ENCODE measurements at places on chromosomes 3 and 15.

GRCh38 chr3:180970931-180971330 is 18.6 kb downstream of the DNAJC19 start:
- DNase-seq, result no peak

GRCh38 chr3:4358273-4358672 is 55.1 kb downstream of the SETMAR start:
- DNase-seq, result no peak

GRCh38 chr3:56251343-56251945 is 216.8 kb downstream of the ERC2 start:
- DNase-seq, result no peak

- DNase-seq, result no peak
These were observed 48.6 kb downstream of the RARB start for GRCh38 chr3:25476639-25477038.

GRCh38 chr3:64642327-64643151 is 45.3 kb downstream of the ADAMTS9 start:
- no peak for DNase-seq

DNA sequence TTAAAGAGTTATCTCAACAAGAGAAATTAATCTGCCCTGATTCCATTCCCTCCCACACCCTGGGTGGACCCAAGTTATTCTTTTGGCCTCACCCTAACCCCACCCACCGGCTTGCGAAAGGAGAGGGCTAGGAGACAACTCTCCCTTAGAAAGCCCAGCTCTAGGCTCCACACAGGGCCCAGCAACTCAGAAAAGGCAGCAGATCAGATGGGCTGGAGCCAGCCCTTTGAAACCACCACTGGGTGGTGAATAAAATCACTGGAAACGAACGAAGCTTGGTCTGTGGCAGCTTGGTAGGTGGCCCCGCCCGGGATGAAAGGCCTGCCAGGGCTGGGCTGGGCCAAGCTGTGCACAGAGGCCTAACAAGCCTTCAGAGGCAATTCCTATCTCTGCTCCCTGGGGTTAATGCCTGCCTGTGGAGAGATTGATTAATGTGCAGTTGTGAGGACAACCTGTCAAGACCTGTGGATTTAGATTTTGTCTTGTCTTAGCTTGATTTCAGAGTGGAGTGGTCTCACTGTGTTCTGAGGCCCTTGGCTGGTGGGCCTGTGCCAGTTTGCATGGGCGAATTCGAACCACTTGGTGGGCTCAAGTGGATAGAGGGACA is 38.8 kb downstream of the BHLHE40 start:
- DNase-seq, result no peak

- no peak for DNase-seq
These were observed 686 bp downstream of the VPS8 start for GRCh38 chr3:184812662-184813042.

- peak; percentile 17 for DNase-seq
These were observed 775.6 kb downstream of the ROBO2 start for GRCh38 chr3:77815467-77815866.

- no peak for DNase-seq
These were observed 78.2 kb downstream of the GALK2 start for GRCh38 chr15:49248291-49248690.

DNA sequence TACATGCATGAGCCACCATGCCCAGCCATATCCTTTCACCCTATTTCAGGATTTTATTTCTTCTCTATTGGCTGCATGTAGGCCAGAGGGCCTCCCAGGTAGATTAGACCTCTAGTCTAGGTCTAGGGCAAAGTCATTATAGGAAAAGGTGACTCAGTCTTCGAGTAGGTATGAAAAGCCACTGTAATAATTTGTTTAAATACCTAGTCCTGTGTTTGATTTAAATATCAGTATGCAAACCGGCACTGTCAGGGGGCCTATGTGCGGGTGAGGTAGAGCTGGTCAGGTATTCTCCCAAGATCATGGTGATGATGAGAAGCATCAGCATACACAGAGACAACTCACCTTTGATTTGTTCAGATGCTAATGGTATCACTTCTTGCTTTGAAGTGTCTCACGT is 101.4 kb upstream of the UMPS start:
- no peak for DNase-seq

- DNase-seq, result no peak
These were observed 91.4 kb downstream of the MOBP start for GRCh38 chr3:39558775-39559306.

GRCh38 chr3:185696039-185696438 is 109.9 kb downstream of the SENP2 start:
- DNase-seq, result no peak

GRCh38 chr3:63132461-63133250 is 145.5 kb upstream of the SYNPR start:
- no peak for DNase-seq

DNA sequence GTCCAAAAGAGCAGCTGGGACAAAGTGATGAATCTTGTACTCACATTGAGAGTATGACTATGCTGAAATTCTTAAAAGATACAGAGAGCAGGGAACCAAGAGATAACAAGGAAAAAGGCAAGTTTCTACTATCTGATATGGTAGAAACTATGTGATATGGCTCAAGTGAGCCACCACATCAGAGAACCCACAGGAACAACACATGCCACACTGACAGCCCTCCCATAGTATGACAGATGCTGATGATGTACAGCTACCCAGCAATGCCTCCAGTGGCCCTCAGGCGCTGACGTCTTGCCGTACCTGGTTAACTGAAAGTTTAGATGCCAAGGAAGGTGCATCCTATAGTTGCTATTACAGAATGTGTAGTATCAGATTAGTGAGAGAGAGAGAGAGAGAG is 42.4 kb downstream of the CHAC1 start:
- no peak for DNase-seq

DNA sequence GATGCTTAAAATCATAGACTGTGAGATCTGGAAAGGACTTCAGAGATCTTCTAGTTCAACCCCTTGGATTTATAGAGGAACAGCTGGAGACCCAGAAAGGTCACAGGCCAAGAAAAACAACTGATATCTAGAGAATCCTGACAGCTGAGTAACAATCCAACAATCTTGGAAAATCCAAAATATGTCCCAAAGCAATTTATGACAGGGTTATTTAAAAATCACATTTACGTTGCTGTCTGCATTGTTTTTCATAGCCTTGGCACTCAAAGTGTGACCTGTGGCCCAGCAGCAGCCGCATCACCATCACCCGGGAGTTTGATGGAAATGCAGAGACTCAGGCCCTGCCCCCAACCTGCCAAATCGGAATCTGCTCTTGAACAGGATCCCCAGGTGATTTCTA is 78.8 kb downstream of the FBN1 start:
- DNase-seq, result no peak

GRCh38 chr3:123734527-123734902 is 149.6 kb downstream of the MYLK start:
- no peak for DNase-seq

- DNase-seq, result no peak
These were observed 36.7 kb upstream of the VILL start for GRCh38 chr3:37953707-37954394.

- no peak for DNase-seq
These were observed 21.9 kb upstream of the SSR3 start for GRCh38 chr3:156576651-156577348.

GRCh38 chr3:47436180-47436579 is 39.6 kb downstream of the SCAP start:
- no peak for DNase-seq

- DNase-seq, result no peak
These were observed 6.5 kb upstream of the GLB1 start for GRCh38 chr3:33103480-33103879.

DNA sequence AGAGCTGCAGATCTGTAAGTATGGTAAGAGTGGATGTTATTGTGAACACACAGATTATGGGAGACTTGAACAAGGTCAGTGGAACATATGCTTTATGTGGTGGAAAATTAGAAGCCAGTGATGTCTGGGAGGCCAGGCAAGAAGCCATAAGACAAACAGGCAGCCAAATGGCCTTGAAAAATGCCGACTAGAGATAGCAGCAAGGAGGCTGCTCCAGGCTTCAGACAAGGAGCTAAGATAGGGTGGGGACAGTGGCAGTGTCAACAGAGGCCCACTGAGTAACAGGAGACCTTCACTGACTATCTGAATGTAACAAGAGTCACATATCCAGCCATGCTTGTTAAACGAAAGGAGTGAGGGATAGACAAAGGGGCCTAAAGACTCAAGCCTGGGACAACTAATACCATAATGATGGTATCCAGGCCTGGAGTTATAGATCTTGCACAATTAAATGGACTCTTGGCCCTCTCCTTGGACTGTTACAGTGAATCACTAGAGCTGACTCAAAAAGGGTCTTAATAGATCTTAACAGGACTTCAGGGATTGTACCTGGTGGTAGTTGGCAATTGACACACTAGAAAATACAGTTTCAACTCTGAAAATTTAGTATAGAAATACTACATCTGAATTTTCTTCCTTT is 50.6 kb downstream of the CFAP20DC start:
- DNase-seq, result no peak

DNA sequence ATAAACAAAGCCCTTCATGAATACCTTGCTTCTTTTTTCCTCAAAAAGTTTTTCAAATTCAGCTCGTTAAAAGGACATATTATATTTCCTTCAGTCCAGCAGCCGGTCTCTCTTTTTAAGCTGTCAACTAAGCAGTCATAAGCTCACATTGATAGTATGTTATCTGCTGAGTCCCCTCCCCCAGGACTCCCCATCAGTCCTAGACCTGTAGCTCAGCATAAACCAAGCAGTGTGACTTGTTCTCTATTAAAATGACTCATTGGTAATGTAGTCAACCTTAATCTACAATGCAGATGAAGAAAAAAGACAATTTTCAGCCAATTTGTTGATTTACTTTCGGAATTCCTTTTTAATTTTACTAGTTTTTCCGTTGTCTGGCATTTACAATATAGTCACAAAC is 483.8 kb downstream of the MECOM start:
- no peak for DNase-seq

GRCh38 chr15:71820127-71820526 is 9.8 kb downstream of the NR2E3 start:
- DNase-seq, result no peak

GRCh38 chr15:32690941-32691688 is 26.7 kb upstream of the GREM1 start:
- no peak for DNase-seq

GRCh38 chr3:183817639-183818038 is 7.7 kb downstream of the MAP6D1 start:
- DNase-seq, result no peak

DNA sequence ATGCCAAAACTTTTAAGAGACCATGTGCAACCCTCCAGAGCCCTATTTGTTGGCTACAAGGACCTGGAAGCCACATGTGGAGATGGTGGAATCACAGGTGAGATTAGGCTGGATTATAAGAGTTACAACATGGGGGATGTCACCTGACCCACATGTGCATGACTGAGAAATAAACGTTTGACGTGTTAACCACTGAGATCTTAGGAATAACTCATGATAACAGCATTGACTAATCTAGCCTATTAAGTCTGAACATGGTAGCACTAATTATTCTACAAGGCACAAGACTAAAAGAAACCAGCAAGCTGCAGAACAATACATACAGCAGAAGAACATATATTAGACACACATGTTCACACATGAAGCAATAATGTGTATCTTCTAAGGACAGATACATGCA is 38.4 kb downstream of the SUCLG2 start:
- DNase-seq, result no peak

DNA sequence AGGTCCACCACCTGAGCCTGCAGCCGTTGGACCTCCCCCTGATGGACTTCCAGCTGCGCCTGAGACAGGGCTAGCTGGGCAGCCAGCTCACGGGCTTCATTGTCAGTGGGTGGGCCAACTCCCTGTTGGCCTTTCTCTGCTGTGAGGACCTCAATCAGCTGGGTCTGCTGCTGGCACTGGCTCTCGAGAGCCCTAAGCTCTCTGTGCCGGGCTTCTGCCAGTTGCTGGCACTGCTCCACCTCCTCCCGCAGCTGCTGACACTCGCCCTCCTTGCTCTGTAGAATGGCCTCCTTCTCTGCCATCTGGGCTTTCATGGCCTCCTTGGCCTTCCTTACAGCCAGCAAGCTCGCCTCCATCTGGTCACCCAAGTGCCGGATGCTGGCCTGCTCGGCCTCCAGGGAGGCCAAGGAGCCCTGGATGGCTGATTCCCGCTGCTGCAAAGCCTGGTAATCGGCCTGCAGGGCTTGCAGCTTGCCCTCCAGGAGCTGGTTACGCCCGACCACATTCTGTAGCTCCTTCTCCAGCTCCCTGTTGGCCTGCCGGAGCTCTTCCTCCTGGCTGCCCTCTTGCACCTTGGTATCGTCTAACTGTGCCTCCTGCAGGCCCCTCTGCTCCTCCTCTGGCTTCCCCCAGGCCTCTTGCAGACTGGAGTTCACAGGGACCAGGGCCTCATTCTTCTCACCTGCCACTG is 23.8 kb downstream of the CXCR6 start:
- no peak for DNase-seq

DNA sequence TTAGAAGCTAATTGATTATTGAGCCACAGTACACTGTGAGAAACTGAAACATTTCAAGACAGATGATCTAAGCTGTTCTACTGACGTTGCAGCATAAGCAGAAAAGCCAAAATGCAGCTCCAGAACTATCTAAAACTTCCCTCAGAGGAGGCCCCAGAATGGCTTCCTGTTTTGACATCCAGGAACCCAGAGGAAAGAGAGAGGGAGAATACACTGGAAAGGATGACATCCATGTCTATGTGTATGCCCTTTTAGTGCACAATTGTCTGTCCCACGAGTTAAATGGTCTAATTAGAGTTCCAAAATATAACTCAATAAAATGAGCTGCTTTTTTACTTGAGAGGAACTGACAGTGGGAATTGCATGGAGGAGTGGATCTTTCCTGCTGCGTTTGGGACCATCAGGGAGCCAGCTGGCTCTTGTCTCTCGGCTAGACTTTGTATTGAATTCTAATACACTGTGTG is 688.1 kb downstream of the ZNF385D start:
- no peak for DNase-seq

- no peak for DNase-seq
These were observed 576.9 kb upstream of the NECTIN3 start for GRCh38 chr3:110494728-110495127.

GRCh38 chr3:15086263-15086662 is 12.7 kb downstream of the RBSN start:
- no peak for DNase-seq

DNA sequence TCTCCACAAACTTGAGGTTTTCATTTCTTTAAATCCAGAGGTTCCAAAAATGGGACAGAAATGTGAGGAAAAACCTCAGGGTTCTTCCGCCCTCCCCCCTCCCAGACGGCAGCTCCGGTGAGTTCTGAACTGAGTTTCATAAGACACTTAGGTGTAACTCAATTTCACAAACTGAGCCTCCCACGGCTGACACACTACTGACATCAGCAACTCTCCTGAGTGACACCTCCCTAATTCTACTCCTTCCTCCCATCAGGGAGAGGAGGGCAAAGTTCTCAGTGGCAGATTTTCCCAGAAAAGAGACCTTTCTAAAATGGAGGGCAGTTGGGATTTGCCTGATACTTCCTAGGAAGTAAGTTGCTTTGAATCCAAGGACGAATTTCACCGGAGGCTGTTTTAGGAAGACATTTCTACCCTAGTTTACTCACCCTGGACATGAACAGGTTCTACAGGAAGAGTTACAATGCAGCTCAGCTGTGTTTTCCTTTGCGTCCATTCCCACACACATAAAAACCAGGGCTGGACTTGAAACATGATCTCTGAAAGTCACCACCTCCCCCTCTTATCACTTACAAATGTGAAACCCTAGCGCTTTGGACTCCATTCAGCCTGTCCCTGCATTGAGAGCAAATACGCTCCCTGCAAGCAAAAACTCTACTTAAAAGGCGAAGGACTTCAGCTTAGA is 78.1 kb upstream of the LMOD3 start:
- DNase-seq, result no peak

All from iPS DF 19.7 (cell line).